ENCODE measurements at places on chromosomes 3 and 15.

GRCh38 chr3:124295362-124295761, 303.4 kb upstream of the ROPN1 start:
- no peak for DNase-seq

DNA sequence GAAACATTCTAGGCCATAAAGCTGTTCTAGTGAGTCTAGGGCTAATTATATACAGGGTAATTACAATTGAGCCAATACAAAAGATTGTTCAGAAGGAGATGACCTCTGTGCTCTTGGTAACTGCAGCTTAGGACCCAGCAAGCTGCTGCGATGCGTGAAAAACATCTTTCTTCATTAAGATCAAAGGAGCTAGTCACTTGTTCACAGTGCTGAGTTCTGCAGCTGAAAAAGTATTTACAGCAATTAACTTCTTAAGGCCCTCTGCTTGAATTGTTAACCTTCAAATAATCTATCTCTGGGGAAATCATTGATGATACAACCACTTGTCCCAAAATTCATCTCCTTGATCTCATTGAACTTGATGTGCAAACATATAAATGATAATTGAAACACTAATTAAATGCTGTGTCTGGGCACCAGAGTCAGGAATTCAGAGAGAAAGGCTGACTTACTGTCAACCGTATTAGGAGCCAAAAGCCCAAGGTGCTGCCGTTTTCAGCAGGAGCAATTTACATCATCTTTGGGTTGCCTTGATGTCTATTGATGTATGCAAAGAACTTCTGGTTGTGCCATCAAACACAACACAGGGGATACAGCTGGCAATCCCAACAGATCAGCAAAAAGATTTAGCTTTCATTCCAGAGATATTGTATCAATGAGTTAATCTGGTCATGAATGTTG, 213.0 kb downstream of the NECTIN3 start:
- DNase-seq = no peak

DNA sequence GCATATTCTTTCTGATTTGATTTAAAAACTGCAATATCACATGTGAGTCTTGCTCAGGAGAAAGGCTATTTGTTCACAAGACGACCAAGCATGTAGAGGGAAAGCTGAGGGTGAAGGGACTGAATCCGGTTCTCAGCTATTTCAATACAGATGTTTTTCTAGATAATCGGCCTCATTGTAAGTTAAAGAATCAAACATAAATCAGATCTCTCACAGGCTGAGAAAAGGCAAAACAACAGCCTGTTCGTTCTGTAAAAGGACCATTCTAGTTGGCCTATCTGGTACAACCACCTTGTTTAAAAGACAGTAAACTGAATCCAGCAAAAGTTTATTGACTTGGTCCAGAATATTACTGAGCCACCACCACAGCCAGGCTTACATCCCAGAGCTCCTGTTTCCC, 1045.7 kb upstream of the CFAP20DC start:
- no peak for DNase-seq

DNA sequence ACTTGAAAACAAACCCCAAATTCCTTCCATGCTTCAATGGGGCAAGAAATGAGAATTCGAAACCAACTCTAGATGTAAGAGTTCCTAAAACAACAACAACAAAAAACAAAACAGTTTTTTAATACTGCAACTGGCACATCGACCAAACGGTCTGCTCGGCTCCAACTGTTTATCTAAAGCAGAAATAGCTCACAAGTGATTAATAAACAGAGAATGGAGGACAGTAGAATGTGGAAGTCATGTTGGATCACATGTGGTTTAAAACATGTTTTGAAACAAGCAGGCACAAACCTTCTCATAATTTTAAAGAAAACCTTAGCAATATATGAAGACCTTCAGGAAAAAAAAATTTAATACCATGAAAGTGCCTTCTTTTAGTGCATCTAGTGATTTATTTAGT, 55.1 kb downstream of the SETMAR start:
- DNase-seq = no peak

Data from upper lobe of left lung (tissue), 6 donors.